ENCODE measurements at places on chromosomes 2 and 18. TPM values are rescaled to one million over a fixed set of nuclear protein-coding genes. Genes with fewer than 3 reads are reported as not detected.

The ALK gene
- 10.1 TPM for polyA plus RNA-seq

The FTCDNL1 gene
- polyA plus RNA-seq, result not detected

The FBXO15 gene
- polyA plus RNA-seq, result 6.1 TPM

The BCS1L gene
- polyA plus RNA-seq, result 98.0 TPM

The UCN gene
- 3.1 TPM for polyA plus RNA-seq

The REEP1 gene
- 121 TPM for polyA plus RNA-seq

The RFTN2 gene
- polyA plus RNA-seq, result 0.06 TPM

The PAX3 gene
- polyA plus RNA-seq, result 0.52 TPM

The ANO7 gene
- not detected for polyA plus RNA-seq

The GALNT3 gene
- polyA plus RNA-seq, result 7.4 TPM

The PLA2R1 gene
- 0.94 TPM for polyA plus RNA-seq

The FER1L5 gene
- 0.28 TPM for polyA plus RNA-seq

The SERPINB10 gene
- not detected for polyA plus RNA-seq

The STRADB gene
- polyA plus RNA-seq, result 74.8 TPM

The SLC4A3 gene
- 25.3 TPM for polyA plus RNA-seq

The ANKRD62 gene
- not detected for polyA plus RNA-seq

The KRTCAP3 gene
- polyA plus RNA-seq, result 4.0 TPM

The DSG3 gene
- not detected for polyA plus RNA-seq

The TUBA4A gene
- polyA plus RNA-seq, result not detected

The SPC25 gene
- polyA plus RNA-seq, result 1.8 TPM

The IL36G gene
- polyA plus RNA-seq, result not detected

The NGEF gene
- polyA plus RNA-seq, result 5.2 TPM

The NBEAL1 gene
- polyA plus RNA-seq, result 5.2 TPM

The REG1B gene
- not detected for polyA plus RNA-seq

The ACMSD gene
- not detected for polyA plus RNA-seq

The THSD7B gene
- 0.46 TPM for polyA plus RNA-seq

The RESP18 gene
- not detected for polyA plus RNA-seq

The LRATD1 gene
- 81.4 TPM for polyA plus RNA-seq

The CAVIN2 gene
- polyA plus RNA-seq, result not detected

The ENOSF1 gene
- 9.0 TPM for polyA plus RNA-seq

The CAPN14 gene
- polyA plus RNA-seq, result 3.0 TPM
